Pulmonary artery endothelial cell (primary cell): ENCODE measurements at places on chromosomes 4 and X.

DNA sequence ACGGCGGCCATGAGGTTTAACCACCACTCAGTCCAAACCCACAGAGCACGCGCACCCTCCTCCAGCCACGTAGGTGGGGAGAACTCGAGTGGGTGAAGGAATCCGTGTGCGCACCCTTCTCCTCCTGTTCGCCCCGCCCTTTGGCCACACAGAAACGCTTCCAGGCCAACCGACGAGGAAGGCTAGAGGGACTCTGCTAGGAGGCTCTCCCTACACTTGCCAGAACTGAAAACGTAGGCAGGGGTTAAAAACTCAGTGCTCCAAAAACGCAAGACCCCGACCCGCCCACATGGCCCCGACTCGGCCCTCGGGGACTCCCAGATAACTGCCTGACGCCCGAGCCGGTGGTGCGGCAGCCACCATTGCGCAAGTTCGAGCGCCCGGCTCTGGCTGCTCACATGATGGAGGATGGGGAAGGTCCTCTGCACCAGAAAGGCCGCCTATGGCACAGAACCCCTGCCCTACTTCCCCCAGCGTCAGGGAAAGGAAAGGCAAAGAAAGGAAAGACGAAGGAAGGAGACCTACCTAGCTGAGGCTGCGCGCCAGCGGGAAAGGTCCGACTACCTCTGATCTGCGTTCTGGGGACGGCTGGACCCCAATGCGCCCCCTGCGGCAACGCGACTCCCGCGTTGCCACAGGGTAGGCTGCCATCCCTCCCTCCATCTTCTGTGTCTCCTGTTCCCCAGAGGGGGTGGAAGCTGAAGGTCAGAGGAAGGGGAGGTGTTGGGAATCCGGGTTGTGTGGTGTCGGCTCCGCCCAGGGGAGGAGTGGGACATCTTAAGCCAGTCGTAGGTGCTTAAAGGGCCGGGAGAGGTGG lies 201.9 kb upstream of the AGTR2 start:
- DNase-seq = no peak

- no peak for DNase-seq
These were observed 956 bp downstream of the TAPT1 start for GRCh38 chr4:16225167-16225862.

DNA sequence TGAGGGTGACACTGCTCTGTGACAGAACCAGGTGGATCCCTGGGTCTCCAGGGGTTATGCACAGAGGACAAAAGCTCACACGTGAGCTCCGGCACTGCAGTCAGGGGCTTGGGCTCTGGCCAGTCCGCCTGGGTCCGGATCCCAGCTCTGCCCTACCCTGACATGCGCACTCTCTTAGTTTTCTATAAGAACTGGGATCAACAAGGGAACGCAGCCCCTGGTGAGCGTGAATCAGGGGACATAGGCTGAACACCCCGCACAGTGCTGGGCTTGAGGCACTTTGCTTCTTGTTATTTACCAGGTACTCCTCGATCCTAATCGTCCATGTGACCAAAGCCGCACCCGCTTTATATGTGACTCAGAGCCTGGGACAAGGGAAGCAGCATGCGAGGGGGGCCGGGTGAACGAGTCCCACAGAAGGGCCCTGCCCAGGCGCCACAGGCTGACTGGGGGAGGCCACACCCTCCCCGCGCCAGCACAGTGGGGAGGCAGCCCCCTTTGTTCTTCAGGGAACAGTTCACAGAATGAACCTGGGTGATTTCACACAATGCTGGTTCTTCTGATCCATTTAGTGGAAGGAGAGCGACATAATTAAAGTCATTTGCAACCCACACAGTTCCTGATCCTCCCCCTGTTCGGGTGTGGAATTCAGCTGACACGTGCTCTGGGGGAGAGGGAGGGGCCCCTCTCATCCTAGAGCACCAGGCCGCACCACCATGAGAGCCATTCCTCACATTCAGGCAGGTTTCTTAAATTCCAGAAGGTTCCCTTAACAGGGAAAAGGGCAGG lies 55.5 kb downstream of the WFS1 start:
- no peak for DNase-seq

DNA sequence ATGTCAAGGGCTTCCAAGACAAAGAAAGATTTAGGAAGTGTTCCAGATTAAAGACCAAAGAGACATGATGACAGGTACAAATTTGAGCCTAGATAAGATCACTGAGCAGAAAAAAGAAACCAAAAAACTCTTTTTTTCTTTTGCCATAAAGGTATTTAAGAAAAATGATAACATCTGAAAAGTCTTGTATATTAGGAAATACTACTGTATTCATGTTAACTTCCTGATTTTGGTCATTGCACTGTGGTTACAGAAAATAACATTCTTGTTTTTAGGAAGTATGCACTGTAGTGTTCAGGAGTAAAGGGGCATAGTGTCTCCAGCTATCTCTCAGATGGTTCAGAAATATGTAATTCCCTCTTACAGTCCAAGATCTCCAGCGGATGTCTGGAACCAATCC lies 37.1 kb downstream of the RWDD4 start:
- no peak for DNase-seq

- DNase-seq = no peak
These were observed 253.7 kb upstream of the ANXA10 start for GRCh38 chr4:167838686-167839085.
